ENCODE measurements at places on chromosomes 7 and 10.

- no peak for DNase-seq
Measured at GRCh38 chr7:116340943-116341907, 130.9 kb downstream of the TES start.

DNA sequence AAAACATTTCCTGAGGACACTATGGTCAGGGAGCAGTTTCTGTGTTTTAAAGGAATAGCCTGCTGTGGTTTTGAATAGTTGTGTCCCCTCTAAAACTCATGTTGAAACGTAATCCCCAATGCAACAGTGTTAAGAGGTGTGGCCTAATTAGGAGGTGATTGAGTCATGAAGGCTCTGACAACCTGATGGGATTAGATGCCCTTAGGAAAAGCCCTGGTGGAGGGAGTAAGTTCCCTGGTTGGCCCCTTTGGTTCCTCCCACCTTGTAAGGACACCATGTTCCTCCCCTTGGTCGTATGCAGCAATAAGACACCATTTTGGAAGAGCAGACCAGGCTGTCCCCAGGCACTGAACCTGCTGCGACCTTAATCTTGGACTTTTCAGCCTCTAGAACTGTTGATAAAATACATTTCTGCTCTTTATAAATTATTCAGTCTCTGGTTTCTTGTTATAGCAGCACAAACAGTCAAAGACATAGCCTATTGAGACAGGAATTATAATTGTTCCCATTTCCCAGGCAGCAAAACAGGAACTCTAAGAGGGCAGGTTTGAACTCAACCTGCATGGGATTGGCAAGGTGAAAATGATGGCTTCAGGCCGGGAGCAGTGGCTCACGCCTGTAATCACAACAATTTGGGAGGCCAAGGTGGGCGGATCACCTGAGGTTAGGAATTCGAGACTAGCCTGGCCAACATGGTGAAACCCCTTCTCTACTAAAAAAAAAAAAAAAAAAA, 20.5 kb upstream of the TNS3 start:
- DNase-seq, result no peak

DNA sequence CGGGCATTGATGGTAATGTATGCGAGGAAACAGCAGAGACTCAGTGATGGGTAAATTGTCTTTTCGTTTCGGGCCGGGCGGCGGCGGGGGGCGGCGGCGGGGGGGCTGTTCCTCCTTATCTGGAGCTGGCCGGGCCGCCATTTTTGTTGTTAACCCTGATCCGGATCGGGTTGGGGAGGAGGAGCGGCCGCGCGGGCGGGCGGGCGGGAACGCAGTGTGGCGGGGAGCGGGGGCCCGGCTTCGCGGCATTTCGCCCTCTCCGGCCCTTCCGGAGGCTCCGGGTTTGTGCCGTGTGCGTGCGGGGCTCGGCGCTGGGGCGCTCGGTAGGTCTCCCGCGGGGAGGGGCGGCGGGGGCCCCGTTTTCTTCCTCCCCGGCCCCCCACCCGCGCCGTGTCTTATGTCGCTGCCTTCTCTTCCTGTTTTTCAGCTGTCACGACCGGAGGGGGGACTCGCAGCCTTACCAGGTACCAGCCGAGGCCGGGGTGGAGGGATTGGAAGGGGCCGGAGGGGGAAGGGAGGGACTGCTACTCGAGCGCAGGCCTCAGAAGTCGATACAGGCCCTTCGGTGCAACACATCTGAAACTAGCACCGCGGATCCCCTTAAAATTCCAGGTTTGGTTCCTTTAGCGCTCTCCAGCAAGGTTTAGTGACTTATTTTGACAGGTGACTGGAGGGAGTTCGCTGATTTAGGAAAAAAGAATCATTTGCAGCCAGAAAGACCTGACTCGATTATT, 820 bp downstream of the WAC start:
- DNase-seq, result peak; percentile 69

- DNase-seq, result no peak
Measured at GRCh38 chr7:67311901-67312300, 315.3 kb downstream of the TYW1 start.

GRCh38 chr10:10178476-10178875, 839.2 kb upstream of the CELF2 start:
- no peak for DNase-seq

DNA sequence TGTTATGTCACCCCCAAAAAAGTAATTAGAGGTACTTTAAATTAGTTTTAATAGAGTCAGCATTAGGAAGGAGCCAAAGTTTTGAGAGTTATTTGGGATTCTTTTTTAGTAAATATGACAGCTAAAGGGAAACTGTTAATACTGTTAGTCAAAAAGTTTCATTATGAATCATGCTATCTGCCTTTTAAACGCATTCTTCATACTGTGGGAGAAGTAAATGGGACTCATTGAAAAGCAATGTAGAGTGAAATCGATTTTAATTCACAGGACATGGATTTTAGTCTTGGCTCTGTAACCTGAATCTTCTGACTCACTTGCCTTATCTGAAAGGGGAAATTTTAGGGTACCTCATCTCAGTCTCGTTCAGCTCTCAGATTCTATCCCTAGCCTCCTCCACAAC, 105.1 kb downstream of the AASS start:
- no peak for DNase-seq

- no peak for DNase-seq
Measured at GRCh38 chr7:33886149-33886623, 19.2 kb upstream of the BMPER start.

DNA sequence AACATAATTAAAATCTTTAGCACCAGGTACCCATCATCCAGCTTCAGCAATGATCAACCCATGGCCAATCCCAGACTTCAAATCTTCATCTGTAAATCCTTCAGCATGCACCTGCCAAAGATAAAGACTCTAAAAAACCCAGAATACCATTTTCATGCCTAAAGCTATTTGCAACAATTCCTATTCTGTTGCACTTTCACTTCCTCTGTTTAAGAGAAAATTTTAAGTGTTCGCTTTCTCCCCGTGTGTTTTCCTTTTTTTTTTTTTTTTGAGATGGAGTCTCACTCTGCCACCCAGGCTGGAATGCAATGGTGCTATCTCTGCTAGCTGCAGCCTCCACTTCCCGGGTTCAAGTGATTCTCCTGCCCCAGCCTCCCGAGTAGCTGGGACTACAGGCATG, 31.8 kb upstream of the HTR5A start:
- no peak for DNase-seq

GRCh38 chr7:1898628-1899185, 228.6 kb downstream of the ELFN1 start:
- DNase-seq, result no peak

DNA sequence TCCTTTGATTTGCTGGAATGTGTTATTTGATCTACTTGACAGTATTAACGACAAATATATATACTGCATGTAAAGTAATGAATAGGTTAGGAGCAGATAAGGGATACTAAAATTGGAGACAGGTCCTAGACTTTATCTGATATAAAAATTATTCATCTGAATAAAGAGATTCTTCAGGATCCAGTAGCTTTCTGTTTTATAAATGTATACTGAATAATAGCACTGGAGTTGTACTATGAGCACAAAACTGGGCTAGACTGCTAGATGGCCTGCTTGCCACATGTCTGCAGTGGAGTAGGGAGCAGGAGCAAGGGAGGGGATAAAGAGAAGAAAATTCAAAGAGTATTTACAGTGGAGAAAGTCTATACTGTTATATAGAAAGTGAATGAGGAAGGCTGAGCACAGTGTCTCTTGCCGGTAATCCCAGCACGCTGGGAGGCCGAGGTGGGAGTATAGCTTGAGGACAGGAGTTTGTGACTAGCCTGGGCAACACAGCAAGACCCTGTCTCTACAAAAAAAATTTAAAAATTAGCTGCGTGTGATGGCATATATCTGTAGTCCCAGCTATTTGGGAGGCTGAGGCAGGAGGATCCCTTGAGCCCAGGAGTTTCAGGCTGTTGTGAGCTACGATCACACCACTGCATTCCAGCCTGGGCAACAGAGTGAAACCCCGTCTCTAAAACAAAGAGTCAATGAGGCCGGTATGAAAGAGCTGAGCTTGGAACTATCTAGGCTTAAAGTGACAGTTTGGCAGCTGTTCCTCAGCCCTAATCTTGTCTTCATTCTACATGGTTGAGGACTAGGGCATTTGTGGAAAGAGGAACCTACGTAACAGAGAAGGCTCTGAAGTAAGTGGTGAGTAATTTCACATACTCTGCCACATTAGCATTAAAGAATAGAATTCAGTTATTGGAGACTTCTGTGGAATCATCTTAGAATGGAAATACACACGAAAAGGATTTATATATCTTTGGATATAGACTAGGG, 41.8 kb downstream of the CD36 start:
- no peak for DNase-seq

GRCh38 chr10:29826221-29826620, 191.4 kb upstream of the SVIL start:
- DNase-seq, result no peak

DNA sequence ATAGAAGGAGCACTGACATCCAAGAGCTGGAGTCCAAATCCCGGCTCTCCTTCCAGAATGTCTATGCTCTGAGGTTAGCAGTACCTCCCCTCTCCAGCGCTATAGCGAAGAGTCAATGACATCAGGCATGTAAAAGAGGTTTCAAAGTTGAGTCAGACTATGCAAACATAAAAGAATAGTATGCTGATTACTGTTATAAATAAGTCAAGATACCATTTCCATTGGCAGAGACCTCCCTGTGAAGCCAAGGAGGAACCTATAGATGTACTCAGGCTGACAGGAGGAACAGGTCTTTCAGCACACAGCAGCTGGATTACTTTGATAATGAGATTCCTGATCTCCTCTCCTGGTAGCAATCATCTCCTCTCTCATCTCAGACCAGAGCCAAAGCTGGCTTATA, 103.9 kb upstream of the EFCAB10 start:
- no peak for DNase-seq

DNA sequence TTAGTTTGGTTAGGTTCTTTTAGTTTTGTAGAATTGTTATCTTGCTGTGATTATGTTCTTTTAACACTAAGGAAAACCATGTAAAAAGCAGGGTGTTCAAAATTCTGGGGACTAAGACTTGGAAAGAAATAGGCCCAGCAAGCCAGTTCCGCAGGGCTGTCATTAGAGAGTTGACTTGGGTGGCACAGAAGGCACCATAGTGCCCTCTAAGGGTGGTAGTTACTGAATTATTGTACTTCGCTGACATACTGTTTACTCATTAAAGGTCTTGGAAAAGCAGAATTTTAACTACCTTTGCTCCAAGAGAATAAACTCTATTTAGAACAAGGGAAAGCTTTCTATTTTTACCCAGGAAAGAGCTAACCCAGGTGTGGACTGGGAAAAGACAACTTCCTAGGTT, 86.5 kb downstream of the OTUD1 start:
- no peak for DNase-seq

All from stimulated activated naive CD4-positive, alpha-beta T cell treated with Interleukin-2 at 50 U/mL for 16 hours (primary cell).